ENCODE measurements at places on chromosomes 7 and 10.

DNA sequence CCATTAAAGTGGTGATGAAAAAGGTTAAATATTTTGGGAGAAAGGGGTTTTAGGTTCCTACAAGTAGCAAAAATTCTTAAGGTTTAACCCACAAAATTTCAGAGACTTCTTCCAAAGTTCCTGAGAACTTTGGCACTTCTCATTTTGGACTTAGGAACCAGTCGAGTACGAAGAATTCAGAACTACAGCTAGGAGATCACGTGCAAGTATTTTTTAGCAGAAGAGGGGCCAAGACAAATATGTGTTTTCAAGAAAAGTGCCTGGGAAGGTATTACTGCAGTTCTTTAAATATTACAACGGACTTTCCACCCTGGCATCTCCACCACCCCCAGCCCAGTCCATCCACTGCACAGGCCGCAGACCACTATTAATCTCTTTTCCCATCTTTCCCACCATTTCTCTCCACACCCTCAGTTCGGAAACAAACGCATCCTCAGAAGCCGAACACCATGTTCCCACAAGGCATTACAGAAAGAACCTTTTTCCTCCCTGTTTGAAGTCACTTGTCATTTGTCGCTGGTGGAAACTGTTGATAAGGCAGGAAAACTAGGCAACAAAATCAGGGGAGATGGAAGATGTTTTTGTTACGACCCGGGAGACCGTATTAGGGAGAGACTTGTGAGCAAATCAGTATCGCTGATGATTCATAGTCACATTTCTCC is 7.1 kb downstream of the INHBA start:
- no peak for DNase-seq

GRCh38 chr10:112948196-112948595 is 1.9 kb upstream of the TCF7L2 start:
- no peak for DNase-seq

GRCh38 chr7:133491201-133491691 is 238.4 kb downstream of the EXOC4 start:
- DNase-seq = no peak

- no peak for DNase-seq
These were observed 24.7 kb downstream of the LSMEM1 start for GRCh38 chr7:112505495-112505894.

DNA sequence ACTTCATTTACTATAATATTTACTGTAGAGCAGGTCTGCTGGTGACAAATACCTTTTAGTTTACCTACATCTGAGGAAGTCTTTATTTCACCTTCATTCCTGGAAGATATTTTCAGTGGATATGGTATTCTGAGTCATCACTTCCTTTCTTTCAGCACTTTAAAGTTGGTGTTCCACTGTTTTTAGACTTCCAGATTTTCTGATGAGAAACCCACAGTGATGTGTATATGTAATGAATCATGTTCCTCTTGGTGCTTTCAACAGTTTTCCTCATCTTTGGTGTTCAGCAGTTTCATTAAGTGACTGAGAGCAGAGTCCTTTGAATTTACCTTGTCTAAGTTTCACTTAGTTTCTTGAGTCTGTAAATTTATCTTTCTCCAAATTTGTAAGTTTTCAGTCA is 36.4 kb downstream of the COPG2 start:
- DNase-seq = no peak

DNA sequence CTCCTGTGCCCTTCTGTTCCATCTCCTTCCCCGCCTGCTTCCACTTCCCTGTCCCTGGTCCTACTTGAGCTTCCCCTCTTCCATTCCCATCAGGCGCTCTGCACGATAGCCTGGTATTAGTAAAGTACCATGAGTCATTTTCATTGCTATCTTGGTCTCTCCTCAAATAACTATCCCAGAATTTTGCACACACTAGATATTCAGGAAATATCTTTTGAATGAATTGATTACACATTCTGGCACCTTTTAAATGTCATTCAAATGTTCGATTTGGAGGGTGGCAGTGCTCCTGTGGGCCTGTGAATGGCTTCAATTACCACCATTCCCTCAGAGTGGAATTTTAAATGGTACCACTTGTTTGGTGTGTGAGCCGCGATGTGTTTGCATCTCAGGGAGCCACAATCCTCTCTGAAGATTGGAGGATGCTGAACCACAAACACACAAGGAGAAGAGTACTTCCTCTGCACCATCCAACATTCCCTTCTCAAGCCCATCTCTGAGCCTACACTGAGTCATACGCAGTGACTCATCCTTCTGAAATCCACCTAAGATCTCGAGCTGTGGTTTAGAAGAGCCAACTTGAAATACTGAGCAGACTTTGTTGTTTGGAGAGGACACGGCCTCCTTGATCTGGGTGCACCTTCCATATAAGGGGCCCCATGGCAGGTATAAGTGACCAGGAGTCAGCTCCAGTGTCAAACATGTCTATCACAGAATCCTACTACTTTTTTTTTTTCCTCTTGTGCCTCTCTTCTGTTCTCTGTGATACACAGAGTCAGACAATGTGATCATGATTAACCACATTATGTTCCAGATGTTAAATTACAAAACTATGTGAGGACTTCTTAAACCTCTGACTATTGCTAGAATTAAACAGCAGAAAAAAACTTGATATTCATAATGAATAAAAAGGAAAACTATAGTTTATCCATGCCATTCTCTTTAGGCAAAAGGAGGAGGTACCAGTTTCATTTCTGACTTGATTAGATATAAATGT is 81.9 kb downstream of the BMPER start:
- DNase-seq = no peak

- no peak for DNase-seq
These were observed 33.3 kb downstream of the MYO1G start for GRCh38 chr7:44945479-44945878.

Measured in MM.1S (cell line).